ENCODE measurements at places on chromosomes 7 and 10.

DNA sequence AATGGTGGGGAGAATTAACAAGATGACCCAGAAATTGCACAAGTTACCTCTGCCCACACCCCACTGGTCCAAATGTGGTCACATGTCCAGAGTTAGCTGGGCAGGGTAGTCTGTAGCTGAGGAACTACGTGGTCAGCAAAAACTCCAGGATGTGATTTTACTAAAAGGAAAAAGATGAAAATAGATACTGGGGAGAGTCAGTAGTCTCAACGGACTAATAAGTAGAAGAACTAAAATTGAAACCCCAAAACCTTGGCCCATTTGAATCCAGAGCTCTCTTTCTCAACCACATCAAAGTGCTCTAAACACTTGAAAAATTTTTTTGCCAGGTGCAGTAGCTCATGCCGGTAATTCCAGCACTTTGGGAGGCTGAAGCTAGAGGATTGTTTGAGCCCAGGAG lies 146.3 kb downstream of the SKIDA1 start:
- DNase-seq: no peak

- no peak for DNase-seq
Measured at GRCh38 chr10:78623578-78624215, 445.1 kb upstream of the ZMIZ1 start.

DNA sequence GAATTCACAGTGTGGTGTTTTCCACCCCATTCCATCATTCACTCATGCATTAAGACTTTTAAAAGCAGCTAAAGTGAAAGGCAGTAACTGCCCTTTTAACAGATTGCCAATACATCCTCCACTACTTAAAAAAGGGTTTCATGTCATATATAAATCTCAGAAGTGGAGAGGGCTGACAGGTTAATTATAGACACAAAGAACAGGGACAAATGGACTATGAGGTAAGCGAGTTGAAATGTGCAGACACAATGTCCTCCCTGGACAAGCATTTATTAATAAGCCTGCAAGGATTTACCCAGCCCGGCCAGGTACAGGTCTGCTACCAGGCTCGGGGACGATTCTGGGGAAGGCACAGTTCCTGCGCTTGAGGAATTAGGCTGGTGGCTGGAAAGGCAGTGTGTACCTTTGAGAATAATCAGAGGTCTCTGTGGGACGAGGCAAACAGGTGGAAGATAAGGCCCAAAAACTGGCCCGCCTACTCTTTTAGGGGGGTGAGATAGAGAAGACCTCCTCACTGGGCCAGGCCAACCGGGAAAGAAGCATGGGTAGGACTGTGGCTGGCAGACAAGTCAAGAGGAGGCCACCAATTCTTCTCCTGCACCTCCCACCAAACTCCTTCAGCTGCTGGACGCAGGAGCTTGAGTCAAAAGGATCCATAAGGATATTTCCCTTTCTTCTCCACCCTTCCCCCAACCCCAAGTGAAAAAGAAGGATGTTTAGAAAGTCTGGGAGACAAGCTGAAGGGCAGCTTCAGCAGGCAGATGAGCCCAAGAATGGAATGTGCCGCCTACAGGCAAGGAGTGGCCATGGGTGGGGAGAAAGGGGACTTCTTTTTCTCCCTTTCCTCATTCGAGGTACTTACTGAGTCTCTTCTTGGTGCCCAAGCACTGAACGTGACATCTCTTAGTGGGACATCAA lies 1.5 kb downstream of the PDLIM1 start:
- DNase-seq: no peak

DNA sequence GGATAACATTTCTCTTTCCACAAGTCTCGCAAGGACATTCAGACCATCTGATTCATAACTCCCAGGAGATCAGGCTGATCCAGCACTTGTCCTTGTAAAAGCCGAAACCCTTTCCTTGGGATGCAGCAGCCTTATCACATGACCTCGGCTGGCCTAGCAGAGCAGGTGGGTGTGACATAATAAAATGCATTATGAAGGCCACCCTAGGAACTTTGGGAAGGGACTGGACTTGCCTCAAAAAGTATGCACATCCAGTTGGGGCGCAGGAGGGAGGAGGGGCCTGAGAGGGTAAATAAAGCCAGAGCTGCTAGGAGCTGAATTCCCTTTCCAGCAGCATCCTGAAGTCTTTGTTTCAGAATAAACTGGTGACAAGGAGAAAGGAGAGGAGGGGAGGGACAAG lies 260.8 kb downstream of the SNX13 start:
- DNase-seq: no peak

GRCh38 chr10:124142006-124142739 lies 48.8 kb upstream of the CHST15 start:
- no peak for DNase-seq

DNA sequence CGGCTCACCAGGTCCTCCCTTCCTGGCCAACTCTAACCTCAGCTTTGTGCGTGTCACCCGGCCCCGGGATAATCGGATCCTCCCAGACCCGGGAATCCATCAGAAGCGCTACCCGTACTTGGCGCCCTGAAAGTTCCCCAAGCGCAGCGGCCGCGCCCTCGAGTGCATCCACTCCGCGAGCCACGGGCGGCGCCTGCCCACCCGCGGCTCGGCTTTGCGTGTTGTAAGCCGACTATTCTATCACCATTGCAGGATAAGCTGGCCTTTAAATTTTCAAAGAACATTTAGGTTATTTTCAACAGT lies 35.7 kb upstream of the EBLN1 start:
- DNase-seq: peak; percentile 69

DNA sequence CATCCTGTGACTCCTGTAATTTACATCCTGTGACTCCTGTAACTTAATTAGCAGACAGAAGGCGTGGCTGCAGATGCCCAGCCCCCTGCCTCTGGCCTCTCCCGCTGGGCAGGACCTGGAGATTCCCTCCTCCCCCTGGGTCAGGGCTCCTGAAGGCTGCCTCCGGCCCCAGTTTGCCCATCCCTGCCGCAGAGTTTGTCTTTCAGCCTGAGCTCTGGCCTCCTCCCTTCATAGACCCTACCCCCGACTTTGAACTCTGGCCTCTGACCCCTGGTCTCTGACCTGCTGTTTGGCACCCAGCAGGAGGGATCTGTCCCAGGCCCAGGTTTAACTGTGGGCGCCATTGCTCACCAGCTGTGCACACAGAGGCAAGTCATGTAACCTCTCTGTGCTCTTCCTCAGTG lies 45.6 kb downstream of the ELFN1 start:
- no peak for DNase-seq

GRCh38 chr10:47225928-47226645 lies 73.9 kb upstream of the GDF10 start:
- DNase-seq: no peak

GRCh38 chr7:23100697-23101096 lies 4.9 kb upstream of the KLHL7 start:
- no peak for DNase-seq

GRCh38 chr10:49099046-49099445 lies 16.3 kb downstream of the VSTM4 start:
- no peak for DNase-seq
